NCI-H524 (cell line): ENCODE measurements at places on chromosomes 2 and 18.

DNA sequence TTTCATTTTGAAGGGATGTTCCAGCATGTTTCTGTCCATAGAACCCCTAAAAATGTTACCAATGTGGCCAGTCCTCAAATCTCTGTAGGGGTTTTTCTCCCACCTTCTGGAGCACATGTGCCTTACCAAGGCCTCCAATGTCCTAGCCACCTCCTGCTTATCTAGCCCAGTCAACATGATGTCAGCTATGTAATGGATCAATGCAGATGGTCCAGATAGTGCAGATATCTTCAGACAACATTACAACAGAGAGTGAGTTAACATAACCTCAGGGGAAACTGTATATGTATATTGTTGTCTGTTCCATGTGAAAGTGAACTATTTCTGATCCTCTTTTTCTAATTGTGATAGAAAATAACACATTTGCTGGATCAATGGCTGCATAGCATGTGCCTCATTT lies 92.7 kb downstream of the MRPS9 start:
- no peak for DNase-seq

DNA sequence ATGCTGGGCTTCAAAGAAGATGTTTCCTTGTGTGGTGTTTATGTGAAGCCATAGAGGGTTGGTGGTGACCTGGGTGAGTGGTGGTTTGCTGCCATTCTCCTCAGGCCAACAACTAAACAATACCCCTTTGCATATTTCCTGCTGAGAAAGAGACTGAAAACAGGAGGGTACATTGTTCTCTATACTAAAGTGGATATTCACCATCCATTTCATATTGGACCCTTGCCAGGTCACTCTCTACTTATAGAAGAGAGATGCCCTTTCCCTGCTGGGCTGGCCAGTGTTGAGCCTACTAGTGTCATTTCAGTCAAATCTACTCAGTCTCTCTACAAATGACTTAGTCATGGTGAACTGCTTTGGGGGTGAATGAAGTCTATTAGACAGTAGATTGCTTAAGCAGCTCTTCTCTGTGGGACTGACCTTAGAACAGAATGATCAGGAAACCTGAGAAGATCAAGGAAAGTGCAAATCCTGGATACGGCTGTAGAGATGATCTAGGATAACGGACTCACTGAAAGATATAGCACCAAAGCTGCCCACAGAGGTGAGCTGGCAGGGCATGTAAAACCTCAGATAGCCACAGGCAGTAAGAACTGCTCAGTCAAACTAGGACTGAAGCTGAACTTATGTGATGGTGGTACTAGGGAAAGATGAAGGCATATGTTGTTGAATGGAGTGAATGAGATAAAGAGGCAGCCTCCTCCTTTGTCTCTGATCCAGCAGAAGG lies 154.9 kb downstream of the MYO3B start:
- DNase-seq: no peak

DNA sequence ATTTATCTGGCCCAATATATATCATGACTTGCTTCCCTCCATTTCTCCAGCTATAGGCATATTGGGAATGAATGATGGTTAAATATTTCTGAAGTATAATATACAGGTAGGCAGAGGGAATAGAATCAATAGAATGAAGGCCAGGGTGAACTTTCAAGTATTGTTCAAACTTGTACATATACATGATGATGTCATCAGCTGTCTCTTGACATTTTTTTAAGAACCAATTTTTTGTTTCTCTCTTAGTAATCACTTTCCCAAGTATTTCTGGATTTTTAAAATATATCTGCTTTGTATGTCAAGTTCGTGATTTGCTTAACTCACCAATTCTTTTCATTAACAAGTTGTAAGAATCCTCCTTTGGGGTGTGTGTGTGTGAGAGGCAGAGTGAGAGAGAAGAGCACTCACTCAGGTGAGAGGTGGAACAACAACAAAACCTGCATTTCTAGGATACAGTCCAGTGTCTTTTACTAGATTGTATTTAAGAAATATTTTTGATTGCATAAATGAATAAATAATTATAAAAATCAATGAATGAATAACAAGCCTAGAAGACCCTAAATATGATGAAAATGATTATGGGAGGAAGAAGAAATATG lies 1239.1 kb downstream of the LRP1B start:
- DNase-seq: no peak

- DNase-seq: no peak
Observed at GRCh38 chr18:74219056-74219455, 70.7 kb downstream of the TIMM21 start.

DNA sequence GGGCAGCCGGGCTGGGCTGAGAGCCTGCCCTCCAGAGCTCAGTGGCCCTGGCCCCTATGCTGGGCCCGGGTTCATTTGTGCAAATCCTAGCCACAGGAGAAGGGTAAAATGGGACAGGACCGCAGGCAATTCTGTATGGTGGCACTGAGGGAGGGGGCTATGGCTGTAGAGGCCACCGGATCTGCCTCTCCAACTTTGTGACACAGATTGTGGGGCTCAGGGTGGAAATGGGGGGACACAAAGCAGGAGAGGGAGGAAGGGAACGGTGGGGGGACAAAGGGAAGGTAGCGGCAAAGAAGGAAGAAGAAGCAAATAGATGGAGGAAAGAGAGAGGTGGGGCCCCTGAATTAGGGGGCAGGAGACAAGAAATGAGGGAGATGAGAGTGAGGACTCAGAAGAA lies 201.1 kb downstream of the SMAD2 start:
- DNase-seq: no peak

DNA sequence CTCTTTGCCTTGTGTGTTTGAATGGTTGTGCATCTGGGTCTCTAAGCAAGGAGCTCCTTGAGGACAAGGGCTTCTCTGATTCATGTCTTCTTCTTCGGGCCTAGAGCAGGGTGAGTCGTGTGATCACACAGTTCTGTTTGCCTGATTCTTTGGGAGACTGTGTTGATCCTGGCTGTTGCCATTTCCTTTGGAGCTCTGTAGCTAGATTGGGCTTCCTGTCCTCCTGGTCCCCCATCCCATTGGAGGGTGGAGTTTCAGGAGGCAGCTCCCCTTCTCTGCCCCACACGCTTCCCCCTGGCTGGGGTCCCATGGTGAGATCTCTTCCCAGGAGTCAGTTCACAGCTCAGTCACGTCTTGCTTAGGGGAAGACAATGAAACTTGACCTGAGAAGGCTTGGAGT lies 92.8 kb downstream of the TRIB2 start:
- DNase-seq: no peak

DNA sequence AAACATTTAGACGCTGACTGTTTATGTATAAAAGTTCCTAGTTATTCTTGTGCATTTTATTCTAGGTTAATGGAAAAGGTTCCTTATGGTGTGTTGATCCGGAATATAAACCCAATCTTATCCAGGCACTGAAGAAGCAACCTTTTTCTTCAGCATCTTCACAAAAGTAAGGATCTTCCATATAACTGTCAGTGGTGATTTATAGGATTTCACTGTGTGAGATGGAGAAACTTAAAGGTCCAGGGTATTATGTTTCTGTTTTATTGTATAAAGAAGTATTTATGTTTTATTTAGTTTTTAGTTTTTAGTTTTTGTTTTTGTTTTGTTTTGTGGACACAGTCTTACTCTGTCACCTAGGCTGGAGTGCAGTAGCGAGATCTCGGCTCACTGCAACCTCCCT lies 171.0 kb upstream of the STON1 start:
- no peak for DNase-seq

GRCh38 chr2:134224005-134224404 lies 29.9 kb upstream of the MGAT5 start:
- no peak for DNase-seq

GRCh38 chr2:19158211-19158610 lies 200.2 kb downstream of the OSR1 start:
- DNase-seq: no peak

DNA sequence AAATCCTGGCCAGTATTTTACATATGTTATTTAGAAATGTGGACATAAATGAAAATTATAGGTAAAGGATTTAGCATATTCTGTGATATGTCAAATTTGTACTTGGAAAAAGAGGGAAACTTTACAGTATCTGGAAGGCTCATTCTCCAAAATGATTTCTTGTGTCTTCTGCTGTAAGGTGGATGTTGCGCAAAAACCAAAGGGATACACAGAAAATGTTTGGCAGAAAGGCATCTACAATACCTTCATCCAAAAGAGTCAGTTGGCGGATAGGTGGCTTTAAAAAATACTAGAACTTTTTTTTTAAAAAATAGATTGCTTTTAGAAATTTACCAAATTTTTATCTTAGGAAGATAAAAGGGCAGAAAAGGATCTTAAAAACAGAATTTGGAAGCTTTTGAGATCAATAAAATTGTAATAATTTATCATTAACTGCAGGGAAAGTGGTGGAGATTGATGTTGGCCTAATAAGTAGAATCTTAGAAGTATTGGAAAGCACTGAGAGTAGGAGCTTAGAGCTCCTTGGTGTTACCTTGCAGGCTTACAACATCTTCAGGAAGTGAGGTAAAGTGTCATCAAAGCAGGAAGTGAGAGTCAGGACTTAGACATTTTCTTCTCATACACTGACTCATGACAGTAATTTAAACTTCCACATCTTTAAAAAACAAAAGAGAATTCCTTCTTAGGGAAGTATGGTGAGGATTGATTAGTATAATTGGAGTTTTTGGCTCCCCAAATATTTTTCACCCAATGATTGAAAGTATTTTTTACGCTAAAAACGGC lies 2.1 kb downstream of the NABP1 start:
- DNase-seq: no peak

DNA sequence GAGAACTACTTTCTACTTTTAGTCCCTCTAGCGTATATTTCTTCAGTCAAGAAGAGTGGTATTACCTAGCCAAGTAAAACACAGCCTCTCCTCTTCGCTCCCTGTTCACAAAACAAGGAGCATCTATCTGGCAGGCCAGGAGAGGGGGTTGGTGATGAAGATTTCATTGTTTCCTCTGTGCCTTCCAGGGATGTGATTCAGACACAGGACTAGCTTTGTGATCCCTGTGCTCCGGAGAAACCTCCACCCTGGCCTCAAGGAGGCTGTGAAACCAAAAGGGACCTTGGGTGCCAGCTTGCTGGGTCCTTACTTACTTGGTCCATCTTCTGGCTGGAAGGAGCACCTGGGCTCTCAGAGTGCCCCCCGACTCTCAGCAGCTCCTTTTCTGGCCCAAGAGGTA lies 5.7 kb downstream of the RHOB start:
- DNase-seq: no peak

- no peak for DNase-seq
Observed at GRCh38 chr2:206790311-206790935, 25.0 kb downstream of the FASTKD2 start.

DNA sequence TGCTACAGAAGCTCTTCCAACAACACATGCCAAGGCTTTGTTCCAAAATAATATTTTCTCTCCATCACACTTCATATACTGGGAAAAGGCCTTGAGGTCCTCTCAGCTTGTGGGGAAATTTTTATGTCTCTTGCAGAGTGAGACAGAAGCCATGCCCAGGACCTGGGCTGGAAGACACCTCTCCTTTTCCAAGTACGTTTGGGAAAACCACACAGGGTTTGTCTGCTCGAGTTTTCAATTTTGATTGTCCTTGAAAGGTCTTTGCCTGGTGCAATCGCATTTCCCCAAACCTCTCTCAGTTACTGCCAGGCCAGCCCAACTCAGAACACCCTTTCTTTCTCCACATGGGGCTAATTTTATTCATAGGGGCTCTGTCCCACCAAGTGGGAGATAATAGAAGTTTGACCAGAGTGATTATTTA lies 272.2 kb downstream of the OSR1 start:
- DNase-seq: no peak

DNA sequence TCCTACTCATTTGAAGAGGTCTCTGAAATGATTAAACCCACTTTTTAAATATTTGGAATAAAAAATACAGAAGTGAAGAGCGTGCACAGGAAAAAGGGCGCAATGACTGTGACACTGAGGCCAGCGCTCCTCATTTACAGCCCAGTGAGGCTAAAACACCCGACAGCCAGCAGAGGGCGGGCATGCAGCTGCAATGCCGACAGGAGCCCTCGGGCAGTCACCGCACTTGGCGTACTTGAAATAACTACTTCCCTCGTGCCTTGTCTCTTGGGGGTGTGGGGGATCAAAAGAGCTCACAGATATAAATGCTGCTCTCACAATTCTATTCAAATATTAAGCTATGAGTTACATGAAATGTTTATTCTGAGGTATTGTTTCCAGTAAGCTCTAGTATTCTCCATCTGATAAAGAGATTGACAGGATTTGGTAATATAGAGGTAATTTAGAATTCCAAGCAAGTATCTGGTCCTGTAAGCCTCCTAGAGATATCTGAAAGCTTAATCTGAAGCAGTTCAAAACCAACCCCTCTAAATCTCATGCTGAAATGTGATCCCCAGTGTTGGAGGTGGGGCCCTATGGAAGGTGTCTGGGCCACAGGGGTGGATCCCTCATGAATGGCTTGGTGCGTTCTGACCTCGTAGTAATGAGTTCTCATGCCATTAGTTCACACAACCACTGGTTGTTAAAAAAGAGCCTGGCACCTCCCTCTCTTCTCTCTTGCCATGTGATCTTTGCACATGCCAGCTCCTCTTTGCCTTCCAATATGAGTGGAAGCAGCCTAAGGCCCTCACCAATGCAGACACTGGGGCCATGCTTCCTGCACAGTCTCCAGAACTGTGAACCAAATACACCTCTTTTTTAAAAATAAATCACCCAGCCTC lies 93.6 kb downstream of the ZAP70 start:
- peak; percentile 74 for DNase-seq

DNA sequence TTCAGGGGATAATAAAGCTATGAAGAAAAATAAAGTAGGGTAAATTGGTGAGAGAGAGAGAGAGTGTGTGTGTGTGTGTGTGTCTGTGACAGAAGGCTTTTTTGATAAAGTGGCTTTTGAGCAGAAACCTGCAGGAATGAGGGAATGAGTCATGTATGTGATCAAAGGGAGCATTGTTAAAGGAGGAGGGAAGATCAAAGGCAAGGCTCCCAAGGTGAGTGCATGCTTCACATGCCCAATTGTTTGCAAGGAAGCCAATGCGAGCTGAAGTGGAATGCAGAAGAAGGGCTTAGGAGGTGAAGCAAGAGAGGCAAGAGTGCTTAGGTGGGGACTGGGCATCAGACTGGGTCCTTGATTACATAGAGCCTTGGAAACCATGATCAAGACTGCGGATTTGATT lies 96.8 kb downstream of the DNAH6 start:
- no peak for DNase-seq

- DNase-seq: no peak
Observed at GRCh38 chr2:127715778-127716449, 14.6 kb downstream of the SFT2D3 start.

DNA sequence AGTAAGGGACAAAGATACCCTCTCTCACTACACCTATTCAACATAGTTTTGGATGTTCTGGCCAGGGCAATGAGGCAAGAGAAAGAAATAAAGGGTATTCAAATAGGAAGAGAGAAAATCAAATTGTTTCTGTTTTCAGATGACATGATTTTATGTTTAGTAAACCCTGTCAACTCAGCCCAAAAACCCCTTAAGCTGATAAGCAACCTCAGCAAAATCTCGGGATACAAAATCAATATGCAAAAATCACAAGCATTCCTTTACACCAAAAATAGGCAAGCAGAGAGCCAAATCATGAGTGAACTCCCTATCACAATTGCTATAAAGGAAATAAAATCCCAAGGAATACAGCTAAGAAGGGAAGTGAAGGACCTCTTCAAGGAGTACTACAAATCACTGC lies 1130.7 kb upstream of the PIK3C3 start:
- no peak for DNase-seq

- peak; percentile 64 for DNase-seq
Observed at GRCh38 chr2:217789003-217789735, 213.6 kb downstream of the TNS1 start.

GRCh38 chr18:27808683-27809082 lies 368.2 kb downstream of the CDH2 start:
- DNase-seq: no peak
